ENCODE measurements at places on chromosomes 2 and 18. TPM values are rescaled to one million over a fixed set of nuclear protein-coding genes. Genes with fewer than 3 reads are reported as not detected.

MEP1B gene
- not detected for total RNA-seq

UGT1A5 gene
- not detected for total RNA-seq

GALNT3 gene
- 2.0 TPM for total RNA-seq

KCNIP3 gene
- 0.13 TPM for total RNA-seq

PSMG2 gene
- 74.8 TPM for total RNA-seq

CFAP221 gene
- 0.37 TPM for total RNA-seq

HOXD12 gene
- total RNA-seq = not detected

MOGAT1 gene
- not detected for total RNA-seq

DES gene
- total RNA-seq = 0.62 TPM

NTSR2 gene
- total RNA-seq = not detected

Measured in aortic smooth muscle cell (primary cell).